Activated T-helper 1 cell treated with anti-CD3 and anti-CD28 coated beads, Interleukin-2, amount 50 U/mL, for 16 hours (primary cell): ENCODE measurements at places on chromosomes 3 and 15.

- DNase-seq, result no peak
Measured at GRCh38 chr3:193240850-193241706, at the start of gene PLAAT1. PLAAT1 (plus strand) TSS chr3:193241222; CDS start chr3:193255651, 14,429 bp downstream.

DNA sequence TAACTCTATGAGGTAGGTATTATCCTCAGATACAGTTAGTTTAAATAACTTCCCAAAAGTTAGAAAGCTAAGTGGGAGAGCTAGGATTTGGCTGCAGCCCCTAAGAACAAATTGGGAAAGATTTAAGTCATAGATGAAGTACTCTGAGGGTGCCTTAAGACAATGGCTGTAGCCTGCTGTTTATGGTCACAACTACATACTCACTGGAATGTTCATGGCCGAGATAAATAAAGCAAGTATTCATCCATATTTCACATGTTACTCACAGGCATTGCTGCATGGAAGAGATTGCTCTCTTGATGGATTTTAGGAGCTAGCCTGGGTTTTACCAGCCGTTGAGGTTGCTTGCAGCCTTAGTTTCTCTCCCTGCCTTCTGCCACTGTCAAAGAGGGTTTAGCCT is 145.0 kb downstream of the CMSS1 start:
- no peak for DNase-seq

DNA sequence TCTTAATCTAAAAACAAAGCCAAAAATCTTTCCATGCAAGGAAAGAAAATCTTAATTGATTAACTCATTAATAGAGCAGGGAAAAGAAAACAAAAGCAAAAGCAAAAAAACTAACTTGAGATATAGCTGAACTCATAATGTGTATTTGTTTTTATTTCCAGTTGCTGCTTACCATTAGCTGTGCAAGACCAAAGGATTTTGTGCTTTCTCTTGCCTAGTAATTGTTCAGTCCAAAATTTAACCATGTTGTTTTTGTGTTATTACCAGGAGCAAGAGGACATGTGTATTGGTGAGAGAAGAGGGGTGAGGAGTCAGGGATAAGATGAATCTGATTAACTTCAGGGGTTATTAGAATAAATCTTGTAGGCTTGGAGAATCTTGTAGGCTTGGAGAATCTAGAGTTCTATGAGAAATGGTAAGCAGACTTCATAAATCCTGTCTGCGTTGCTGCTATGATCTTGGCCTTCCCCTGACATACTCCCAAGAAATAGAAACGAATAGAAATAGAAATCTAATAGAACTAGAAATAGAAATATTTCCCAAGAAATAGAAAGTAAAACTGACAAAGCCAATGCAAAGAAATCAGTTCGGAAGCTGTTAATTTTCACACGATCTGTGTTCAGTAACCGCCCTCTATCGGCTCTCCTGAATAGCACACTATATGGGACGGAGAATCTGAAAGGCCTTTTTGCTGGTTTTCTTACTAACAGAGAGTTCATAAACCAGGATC is 72.6 kb upstream of the TNFSF10 start:
- no peak for DNase-seq

DNA sequence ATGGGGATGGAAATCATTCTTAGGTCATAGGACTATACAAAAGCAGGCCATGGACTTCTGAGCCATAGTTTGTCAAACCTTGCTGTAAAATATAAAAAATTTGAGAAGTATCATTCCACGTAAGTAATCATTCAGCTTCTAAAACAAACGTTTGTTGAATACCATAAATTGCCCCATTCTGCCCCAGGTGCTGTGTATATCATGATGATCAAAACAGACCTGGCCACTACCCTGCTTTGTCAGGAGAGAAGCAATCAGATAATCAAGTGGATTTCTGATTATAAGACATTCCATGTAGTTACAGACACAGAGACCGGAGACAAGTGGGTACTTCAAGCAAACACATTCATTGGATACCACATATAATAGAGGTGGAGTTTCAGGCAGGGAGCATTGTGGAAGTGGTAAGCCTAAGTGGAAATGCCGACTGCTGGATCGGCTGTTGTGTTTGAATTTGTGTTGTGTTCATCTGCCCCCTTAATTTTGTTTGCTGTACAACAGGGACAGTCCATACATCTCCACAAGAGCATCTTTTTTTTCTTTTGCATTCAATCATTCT is 61.7 kb downstream of the TGFBR2 start:
- DNase-seq, result no peak

- no peak for DNase-seq
Measured at GRCh38 chr3:156661155-156661554, 13.2 kb upstream of the TIPARP start.

GRCh38 chr15:100809151-100809550 is 70.5 kb upstream of the ALDH1A3 start:
- DNase-seq, result no peak

- DNase-seq, result peak; percentile 18
Measured at GRCh38 chr15:78103406-78104118, 11.2 kb downstream of the SH2D7 start.
